ENCODE measurements at places on chromosomes 12 and 14.

DNA sequence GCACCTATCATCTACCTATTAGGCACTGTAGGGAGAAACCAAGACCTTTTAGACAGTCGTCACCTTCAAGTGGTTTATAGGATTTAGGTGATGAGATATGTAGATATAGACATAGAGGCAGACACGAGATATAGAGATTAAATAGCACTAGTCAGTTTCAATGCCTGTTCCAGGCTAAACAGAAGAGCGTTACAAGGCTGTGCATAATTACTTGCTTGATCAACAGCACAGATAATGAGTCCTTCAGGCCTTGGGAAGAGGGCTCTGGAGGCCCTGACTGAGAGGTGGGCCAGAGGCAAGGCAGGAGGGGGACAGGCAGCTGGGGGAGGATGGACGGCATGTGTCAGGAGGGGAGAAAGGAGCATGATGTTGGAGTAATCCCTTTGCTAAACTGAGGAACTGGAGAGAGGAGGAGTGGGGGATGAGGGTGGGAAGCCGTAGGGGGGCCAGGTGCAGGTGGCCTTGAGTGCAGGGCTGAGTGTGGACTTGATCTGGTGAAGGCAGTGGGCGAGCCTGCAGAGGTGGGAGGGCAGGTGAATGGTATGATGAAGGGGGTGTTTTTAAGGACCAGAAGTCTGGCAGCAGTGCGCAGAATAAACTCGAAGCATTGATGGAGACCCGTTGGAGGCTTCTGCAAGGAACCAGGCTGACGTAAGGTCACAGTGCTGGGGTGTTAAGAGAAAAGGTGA lies 43.9 kb upstream of the ATP23 start:
- no peak for DNase-seq

DNA sequence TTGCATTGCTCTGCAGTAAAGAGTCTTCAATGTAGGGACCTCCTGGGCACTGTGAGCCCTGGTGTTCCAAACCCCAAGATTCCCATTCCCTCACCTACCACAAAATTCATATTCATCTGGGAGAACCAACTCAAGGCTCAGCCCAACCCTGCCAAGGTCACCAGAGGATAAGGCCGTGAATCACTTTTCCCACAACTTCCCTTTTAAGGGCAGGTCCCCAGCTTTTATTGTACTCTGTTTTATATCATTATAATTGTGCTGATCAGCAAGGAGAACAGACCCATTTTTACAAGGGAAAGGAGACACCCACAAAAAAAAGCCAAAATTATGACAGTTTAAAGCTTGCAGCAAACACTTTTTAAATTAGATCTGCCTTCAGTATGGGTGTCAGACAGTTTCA lies 363.0 kb upstream of the FKBP4 start:
- peak; percentile 35 for DNase-seq

DNA sequence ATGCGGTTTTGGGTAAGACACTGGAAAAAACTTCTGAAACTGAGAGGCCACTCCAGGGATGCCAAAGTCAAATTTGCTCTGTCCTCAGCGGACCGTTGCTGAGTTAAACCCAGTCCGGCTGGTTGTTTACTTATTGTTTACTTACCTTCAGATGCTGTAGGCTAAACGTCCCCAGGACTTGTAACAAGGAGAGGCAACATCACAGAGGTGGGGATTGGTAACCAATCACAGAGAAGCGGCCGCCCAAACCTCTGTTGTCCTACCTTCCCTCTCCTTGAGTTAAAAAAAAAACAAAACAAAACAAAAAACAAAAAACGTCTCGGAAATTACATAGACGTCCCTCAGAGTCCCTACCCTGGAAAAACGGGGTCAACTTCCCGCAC lies 380 bp downstream of the ANO2 start:
- no peak for DNase-seq

- peak; percentile 75 for DNase-seq
These were observed 9.3 kb downstream of the KRAS start for GRCh38 chr12:25241167-25242020.

- DNase-seq: peak; percentile 59
These were observed 58.0 kb downstream of the EEA1 start for GRCh38 chr12:92871116-92871515.

DNA sequence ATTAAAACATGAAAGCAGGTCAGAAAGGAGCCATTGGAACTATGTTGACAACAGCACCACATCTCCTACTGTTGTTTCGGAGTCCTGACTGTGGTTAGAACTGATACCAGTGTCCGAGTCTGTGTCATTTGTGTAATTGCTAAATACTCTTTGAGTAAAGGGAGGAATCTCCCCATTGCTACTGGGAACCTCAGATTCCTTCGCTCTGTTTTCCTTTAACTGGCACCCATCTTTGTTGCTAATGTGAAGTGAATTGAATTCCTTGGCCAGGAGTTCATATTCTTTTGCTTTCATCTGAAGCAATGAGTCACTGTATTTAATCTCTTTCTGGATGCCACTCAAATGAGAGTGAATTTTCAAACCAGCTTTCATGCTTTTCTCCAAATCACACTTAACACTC lies 31.5 kb downstream of the RASSF9 start:
- DNase-seq: no peak

DNA sequence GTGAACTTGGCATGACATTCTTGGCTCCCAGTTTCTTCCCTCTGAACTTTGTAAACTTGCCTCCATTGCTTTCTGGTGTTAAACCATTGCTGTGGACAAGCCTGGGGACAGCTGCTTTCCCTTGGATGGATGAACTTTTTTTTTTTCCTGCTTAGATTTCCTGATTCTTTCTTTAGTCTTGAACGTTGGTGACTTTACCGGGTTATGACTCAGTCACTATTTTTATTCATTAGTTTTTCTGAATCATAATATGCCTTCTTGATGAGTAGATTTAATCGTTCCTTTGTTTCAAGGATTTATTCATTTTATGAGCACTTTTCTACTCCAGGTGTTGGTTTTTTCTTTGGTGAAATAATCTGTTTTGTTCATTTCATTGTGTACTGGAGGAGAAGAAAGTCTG lies 155.0 kb upstream of the RTL1 start:
- no peak for DNase-seq

GRCh38 chr12:128810182-128811127 lies 13.3 kb downstream of the SLC15A4 start:
- DNase-seq: peak; percentile 65

All from suppressor macrophage treated with lipopolysaccharide for 4 hours (primary cell).